Psoas muscle (tissue), 8 donors: ENCODE measurements at places on chromosomes 5 and 9.

DNA sequence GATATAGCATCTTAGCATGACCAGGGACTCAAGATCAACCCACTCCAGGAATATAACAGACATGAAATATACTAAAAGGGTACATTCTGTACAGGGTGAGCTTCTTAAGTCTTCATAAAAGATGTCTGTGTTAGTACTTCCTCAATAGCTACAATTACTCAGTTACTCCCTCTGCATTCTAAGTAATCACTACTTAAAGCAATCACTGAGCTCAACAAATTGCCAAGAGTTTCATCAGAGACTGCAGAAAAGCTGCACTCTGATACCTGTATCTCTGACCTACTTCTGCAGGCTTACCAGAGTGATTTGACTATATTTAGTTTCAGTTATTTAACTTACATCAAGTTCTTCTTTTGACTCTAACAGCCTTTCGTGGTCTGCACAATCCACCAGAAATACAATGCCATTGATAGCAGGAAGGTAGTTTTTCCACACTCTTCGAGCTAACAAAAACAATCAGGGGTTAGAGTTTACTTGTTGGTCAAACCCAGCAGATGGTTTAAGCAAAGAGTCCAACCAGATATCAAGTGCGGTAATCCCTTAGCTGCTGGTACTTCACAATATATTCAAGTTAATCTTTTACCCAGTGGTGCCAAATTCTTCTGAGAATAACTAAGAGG is 23.3 kb downstream of the SAR1B start:
- no peak for DNase-seq

DNA sequence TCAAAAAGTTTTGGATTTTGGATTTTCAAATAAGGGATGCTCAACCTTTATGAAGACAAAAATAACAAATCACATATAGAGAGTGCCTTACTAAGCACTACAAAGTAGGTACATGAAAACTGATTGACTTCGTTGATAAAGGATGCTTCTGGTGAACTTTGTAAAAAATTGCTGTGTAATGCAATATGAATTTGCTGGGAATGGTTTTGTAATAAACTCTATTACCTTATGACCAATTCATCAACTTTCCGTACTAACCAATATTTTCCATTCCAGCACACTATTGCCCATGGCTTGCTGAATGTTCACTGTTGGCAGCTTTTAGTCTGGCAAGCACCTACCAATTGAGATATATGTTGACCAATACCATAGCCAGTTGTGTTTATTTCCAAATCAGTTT is 23.4 kb upstream of the ZNF474 start:
- no peak for DNase-seq

GRCh38 chr5:68041293-68041692 is 174.3 kb upstream of the PIK3R1 start:
- no peak for DNase-seq

DNA sequence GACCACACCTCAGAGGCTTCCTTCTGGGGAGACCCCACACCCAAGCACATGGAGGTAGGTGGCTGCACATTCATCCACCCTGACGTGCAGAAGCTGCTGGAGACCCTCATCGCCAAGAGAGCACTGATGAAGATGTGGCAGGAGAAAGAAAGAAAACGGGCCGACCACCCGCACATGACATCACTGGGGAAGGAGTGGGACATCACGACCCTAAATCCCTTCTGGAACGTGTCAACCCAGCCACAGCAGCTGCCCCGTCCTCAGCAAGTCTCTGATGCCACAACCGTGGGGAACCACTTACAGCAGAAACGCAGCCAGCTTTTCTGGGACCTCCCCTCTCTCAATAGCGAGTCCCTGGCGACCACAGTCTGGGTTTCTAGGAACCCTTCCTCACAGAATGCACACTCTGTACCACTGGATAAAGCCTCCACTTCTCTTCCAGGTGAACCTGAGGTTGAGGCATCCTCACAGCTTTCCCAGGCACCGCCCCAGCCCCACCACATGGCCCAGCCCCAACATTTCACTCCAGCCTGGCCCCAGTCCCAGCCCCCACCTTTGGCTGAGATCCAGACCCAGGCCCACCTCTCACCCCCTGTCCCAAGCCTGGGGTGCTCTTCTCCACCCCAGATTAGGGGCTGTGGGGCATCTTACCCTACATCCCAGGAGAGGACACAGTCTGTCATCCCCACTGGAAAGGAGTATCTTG is 3.0 kb downstream of the SPATA31E1 start:
- no peak for DNase-seq

GRCh38 chr5:143198332-143198731 is 205.2 kb downstream of the NR3C1 start:
- no peak for DNase-seq

DNA sequence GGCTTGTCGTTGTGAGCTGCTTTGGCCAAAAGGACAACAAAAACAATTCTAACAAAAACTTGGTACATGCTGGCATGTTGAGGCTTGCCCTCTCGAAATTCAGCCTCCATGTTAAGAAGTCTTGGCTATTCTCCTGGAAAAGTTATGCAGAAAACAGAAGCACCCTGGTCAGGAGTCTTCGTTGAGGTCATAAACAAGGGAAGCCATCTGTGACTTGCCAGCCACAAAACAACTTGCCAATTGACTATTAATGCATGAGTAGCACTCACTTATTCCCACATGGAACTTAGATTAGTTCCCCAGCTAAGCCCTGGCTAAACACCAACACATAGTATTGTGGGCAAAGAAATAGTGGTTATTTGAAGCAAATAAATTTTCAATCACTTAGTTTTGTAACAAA is 521.0 kb upstream of the CHD1 start:
- DNase-seq = no peak

DNA sequence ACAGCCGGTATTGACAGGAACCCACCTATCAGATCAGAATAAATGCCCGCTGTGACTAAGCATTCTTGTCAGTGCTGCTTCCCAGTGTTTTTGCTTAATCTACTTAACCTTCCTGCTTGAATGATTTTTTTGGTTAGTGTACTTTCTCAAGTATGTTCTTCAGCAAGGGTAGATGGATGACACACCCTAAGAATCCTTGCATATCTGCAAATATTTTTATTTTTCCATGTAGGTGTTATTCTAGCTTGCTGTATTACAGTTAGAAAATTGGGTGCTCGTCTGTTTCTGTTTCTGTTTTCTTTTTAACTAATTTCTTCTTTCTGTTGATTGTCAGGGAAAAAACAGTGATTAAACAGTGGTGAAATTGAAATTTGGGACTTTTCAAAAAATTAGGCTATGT is 64.5 kb downstream of the SEC61B start:
- DNase-seq = no peak

- no peak for DNase-seq
Observed at GRCh38 chr9:108599571-108599970, 256.2 kb downstream of the ACTL7B start.

DNA sequence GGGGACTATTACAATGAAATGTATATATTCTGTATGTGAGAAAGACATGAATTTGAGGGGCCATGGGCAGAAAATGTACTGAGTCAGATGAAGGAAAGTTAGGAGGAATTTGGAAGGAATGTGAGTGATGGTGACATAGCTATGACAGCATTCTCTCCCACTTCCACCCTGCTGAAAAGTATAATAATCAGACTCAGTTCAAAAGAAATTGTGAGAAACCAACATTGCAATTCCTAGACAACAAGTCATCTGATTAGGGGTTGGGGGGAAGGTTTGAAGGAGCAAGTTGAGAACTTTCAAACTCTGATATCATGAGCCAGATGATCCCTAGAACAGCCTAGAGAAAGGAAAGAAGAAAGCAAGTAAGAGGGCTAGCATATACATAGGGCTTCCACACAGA is 370.6 kb downstream of the DMRTA1 start:
- no peak for DNase-seq
